Mammary epithelial cell (primary cell): ENCODE measurements at places on chromosomes 4 and X.

DNA sequence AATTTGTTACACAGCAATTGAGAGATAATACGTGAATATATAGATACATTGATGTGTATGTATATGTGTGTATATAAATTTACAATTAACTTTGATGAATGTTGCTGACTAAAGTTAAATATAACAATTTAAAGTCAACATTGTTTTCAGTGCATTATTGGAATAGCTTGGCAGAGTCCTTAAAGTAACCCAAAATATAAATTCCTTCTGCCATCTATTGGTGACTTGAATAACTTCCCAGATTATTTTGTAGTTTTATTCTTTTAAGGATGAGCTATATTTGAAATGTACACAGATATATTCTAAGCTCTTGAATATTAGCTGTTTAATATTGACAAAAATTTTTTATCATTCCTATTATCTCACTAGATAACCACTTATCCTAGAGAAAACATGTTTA is 298.2 kb upstream of the FSTL5 start:
- no peak for DNase-seq

DNA sequence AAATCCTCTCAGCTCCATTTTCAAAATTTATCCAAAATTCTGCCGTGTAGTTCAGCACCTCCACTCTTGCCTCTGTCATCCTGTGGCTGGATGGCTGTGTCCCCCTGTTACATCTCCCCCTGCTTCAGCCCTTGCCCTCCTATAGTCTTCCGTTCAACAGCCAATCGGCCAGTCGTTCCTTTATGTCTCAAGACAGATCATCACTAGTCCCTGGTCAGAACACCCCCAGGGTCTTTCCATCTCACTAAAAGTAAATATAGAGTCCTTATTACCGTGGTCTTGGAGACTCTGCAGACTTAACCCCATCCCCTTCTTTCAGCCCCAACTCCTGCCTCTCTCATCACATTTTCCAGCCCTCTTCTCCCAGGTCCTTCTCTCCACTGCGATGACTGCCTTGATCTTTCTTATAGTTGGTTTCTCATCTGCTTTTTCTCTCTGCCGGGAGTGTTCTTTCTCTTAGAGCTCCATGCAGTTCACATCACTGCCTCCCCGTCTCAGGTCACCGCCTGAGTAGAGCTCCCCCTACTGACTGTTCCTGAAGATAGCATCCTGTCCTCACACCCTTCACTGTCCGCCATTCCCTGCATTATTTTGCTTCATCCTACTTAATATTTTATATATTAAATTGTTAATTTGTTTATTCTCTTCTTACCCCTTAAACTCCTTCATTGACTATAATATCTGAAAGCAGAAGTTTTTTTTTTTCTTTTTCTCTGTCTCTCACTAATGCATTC is 736.9 kb upstream of the MAGEB2 start:
- DNase-seq = peak; percentile 19

- DNase-seq = no peak
Observed at GRCh38 chr4:1203026-1203616, 30.7 kb upstream of the SPON2 start.

- DNase-seq = no peak
Observed at GRCh38 chrX:152074163-152074562, 64.2 kb downstream of the MAGEA10 start.

DNA sequence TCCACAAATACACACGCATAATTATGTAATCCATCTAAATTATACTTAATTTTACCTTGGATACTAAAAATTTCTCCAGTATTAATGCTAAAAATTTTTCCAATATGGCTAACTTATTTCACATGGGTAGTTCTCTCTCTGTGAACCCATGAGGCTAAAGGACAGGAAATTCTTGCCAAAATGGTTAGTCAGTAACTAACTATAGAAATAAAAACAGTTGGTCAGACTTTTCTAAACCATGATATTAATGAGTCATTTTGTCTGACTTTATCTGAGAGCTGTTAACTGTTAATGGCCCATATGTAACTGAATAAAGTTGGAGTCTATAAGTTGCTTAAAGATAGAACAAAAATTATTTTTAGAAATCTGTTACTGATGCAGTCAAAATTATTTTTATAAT is 549.4 kb downstream of the TLL1 start:
- DNase-seq = peak; percentile 72

GRCh38 chrX:39765327-39765726 is 332.4 kb downstream of the BCOR start:
- no peak for DNase-seq
